T-cell (primary cell): ENCODE measurements at places on chromosomes 4 and X. TPM values are rescaled to one million over a fixed set of nuclear protein-coding genes. Genes with fewer than 3 reads are reported as not detected.

DNA sequence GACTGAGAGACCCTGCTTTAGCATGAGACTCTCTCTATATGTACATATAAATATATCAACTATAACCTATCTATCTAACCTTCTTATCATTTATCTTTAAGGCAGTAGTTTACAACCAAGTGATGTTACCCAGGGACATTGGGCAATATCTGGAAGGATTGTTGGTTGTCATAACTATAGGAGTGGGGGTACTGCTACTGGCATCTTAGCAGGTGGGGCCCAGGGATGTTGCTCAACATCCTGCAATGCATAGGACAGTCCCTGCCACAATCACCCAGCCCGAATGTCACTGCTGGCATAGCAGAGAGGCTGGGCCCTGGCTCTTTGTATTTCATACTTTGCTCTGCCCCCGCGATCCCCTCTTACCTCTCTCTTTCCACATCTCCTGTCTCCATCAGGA lies 397.7 kb downstream of the IL15 start:
- DNase-seq, result no peak

DNA sequence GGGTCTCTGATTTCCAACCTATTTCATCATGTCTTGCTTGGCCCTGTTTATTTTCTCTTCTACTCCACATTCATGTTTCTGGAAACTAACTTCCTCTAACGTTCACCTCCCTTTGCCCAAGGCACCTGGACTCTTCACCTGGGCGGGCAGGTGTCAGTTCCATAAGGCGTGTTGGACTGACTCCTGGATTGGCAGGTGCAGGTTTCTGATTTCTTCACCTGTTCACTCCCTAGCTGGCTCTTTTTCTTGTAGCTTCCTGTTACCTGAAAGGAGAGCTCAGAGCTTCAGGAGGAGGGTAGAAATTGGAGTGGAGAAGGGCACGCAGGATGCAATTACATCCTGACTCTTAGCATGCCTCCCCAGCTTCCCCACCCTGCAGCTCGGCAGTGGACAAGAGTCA lies 350.8 kb upstream of the KLF3 start:
- no peak for DNase-seq

DNA sequence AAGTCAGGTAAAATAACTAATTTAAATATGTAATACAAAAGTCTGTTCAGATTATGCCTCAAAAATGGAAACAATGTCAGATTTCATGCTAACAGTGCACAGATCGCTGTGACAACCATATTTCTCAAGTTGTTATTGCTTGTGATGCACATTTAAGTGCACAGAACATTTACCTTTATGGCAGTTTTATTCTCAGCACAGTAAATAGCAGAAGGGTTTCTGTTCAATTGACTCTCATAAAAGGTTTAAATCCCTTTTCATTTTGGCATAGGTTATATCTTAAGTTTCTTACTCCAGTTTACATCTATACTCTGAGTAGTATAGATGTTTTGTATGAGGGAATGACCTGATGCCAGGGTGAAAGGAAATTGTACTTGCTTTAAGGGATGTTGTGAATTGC lies 247.8 kb downstream of the FSTL5 start:
- DNase-seq, result no peak

The DCAF8L2 gene
- total RNA-seq, result not detected

The RADX gene
- 15.5 TPM for total RNA-seq
